ENCODE measurements at places on chromosomes 3 and 15.

- DNase-seq: no peak
Observed at GRCh38 chr3:50294089-50294488, 1.9 kb upstream of the IFRD2 start.

DNA sequence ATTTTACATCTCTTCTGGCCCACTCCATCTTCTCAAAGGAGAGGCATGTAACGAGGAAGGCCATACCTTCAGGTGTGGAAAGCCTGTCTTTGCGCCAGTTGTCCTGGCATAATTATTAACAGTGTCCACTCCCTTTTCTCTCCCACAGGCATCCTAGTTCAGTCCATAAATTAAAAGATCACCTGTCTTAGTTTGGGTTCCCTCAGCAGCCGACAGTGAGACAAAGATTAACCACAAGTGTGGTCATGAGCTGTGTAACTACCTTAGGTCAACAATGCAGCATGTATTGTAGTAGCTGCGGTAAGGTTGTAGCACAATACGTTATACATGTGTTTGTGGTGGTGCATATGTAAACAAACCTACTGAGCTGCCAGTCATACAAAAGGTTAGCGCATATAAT, 103.3 kb upstream of the GALNT15 start:
- DNase-seq: no peak

- no peak for DNase-seq
Observed at GRCh38 chr15:34810443-34811129, 15.2 kb upstream of the ACTC1 start.

DNA sequence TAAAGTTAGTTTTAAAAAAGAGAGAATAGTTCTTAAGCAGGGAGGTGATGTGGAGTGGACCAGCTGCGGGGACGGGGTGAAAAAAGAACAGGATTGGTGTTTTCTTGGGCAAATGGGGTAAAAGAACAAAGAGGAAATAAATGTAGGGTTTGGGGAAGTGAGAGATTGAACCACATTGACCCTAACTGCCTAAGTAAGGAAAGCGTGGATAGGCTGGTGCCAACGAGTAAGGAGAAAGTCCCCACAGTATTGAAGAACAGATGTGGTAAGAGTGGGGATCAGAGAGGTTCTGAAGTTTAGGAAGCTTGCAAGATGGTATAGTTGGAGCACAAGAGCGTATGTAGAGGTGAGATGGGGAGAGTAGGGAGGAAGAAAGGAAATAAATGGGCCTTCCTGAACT, 17.0 kb downstream of the IREB2 start:
- DNase-seq: no peak

DNA sequence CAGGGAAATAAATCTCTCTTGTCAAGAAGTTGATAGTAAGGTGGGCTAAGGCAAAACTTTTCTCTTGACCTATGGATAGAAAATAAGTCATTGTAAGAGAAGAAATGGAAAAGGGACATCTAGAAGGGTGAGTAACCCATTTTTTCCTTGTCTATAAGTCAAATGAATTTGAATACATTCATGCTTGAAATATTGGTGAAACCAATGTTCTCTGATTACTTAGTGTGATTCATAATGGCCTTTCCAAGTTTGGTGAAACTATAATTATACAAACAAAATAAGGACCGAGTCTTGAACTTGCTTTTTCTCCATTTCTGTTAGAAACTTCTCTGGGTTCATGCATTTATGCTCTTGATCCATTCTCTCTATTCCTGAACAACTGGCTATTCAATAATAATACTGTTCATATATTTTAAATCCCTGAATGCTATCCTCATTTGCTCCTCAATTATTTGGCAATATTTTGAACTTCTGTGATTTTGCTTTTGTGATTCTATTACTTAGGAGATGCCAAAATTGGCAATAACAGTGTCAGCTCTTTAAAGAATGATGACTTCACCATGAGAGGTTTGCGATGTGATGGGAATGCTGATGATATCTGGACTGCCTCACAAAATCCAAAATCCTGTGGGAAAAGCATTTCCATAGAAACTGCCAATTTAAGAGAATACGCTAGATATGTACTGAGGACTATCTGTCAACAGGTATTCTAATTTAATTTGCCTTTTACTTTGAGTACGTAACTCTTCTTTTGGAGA, 12.3 kb downstream of the P2RY12 start:
- no peak for DNase-seq

GRCh38 chr3:100838157-100838556, 128.9 kb downstream of the TFG start:
- no peak for DNase-seq

GRCh38 chr15:86054338-86054737, 25.3 kb upstream of the AGBL1 start:
- DNase-seq: no peak

DNA sequence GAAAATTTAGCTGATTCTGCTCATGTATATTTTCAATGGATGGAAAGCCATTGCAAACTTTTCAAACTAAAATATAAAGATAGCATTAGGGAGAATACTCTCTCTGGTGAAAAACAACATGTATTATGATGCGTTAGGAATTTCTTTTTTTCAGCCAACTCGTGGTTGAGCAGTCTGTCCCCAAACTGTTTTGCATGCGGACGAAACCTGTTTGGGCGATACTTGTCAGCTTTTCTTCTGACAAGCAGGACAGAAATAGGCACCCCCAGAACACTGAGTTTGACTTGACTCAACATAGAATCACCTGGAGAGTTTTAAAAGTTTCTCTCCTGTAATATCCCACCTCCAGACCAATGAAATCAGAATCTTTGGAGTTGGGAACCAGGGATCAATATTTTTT, 417.5 kb upstream of the TPRG1 start:
- DNase-seq: no peak

- DNase-seq: no peak
Observed at GRCh38 chr3:137105277-137105977, 147.6 kb downstream of the IL20RB start.

GRCh38 chr3:165128544-165128943, 50.2 kb upstream of the SI start:
- DNase-seq: no peak

DNA sequence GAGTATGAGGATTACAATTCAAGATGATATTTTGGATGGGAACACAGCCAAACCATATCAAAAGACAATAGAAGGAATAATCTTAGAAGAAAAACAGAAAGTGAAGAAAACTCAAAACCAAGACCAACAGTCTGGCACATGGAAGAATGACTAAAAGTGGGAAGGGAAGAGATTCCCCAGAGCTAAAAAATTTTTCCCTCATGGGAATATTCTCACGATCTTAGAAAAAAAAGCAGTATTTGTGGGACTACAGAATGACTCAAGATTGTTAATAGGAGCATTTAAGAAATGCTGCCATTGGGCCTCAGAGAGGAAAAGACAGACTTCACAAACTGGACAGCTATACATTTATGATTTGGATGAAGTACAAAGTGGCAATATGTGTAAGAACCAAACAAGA, 18.3 kb downstream of the OSTN start:
- DNase-seq: no peak

- DNase-seq: no peak
Observed at GRCh38 chr3:52441772-52442332, 3.1 kb downstream of the SEMA3G start.

DNA sequence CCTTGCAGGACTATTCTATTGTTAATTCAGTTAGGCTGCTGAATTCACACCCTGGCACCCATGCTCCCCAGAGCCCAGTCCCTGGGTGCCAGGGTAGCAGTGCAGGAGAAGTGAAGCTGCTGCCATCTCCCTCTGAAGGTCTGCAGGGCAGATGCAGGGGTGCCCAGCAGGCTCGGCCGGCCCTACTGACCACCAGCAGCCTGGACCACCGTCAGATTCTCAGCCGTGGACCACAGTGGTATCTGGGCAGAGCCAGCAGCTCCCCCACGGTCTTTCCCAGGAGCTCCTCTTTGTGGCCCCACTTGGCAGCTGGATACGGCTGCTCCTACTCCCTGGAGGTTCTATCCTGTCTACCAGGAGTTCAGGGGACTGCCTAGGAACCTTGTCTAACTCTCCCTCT, 46.8 kb downstream of the ALDH1L1 start:
- no peak for DNase-seq

GRCh38 chr3:178754852-178755510, 218.7 kb downstream of the KCNMB2 start:
- DNase-seq: no peak

- DNase-seq: no peak
Observed at GRCh38 chr3:127421943-127422662, 134.3 kb upstream of the PRR20G start.

All from stimulated activated CD8-positive, alpha-beta memory T cell treated with anti-CD3 and anti-CD28 coated beads, Interleukin-15, amount 100 ng/mL, for 4 hours (primary cell).